ENCODE measurements at places on chromosomes 4 and X. TPM values are rescaled to one million over a fixed set of nuclear protein-coding genes. Genes with fewer than 3 reads are reported as not detected.

Gene HCFC1
- 33.0 TPM for polyA plus RNA-seq

Gene AWAT2
- not detected for polyA plus RNA-seq

Gene STPG2
- polyA plus RNA-seq, result 0.14 TPM

Gene H2AZ1
- 1,942 TPM for polyA plus RNA-seq

Gene SHROOM4
- 1.4 TPM for polyA plus RNA-seq

Gene SSX2B
- polyA plus RNA-seq, result not detected

Gene ZNF280C
- polyA plus RNA-seq, result 7.9 TPM

All from GM23338 (cell line).